ENCODE measurements at places on chromosomes 1 and 21.

DNA sequence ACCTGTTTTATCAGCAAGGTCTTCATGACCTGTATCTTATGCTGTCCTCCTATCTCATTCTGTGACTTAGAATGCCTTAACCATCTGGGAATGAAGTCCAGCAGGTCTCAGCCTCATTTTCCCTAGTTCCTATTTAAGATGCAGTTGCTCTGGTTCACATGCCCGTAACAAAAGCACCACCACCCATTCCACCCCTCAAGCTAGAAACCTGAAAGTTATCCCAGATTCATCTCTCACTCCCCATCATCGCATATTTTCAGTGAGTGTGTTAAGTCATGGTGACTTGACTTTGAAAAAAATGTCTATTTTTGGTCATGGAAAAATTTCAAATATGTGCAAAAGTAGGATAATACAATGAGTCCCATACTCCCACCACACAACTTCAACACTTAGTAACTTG lies 11.7 kb downstream of the HMGN2 start:
- no peak for DNase-seq

GRCh38 chr1:28512058-28512611 lies 6.3 kb downstream of the RCC1 start:
- DNase-seq: no peak

DNA sequence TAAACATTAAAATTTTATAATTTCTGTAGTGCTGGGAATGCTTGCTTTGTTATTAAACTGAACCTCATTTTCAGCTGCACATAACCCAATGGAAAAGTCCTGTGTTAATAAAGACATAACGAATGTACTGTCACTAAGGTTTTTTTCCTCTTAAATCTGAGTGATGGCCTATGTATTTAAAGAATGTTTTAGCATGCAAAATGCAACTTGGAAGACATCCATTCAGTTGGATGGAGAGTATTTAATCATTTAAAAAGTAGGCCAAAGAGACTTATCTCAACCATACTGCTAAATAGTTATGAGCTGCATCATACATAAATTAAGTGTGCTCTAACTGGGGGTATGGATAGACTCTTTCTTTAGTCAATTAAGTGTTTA lies 48.5 kb downstream of the RWDD3 start:
- no peak for DNase-seq

DNA sequence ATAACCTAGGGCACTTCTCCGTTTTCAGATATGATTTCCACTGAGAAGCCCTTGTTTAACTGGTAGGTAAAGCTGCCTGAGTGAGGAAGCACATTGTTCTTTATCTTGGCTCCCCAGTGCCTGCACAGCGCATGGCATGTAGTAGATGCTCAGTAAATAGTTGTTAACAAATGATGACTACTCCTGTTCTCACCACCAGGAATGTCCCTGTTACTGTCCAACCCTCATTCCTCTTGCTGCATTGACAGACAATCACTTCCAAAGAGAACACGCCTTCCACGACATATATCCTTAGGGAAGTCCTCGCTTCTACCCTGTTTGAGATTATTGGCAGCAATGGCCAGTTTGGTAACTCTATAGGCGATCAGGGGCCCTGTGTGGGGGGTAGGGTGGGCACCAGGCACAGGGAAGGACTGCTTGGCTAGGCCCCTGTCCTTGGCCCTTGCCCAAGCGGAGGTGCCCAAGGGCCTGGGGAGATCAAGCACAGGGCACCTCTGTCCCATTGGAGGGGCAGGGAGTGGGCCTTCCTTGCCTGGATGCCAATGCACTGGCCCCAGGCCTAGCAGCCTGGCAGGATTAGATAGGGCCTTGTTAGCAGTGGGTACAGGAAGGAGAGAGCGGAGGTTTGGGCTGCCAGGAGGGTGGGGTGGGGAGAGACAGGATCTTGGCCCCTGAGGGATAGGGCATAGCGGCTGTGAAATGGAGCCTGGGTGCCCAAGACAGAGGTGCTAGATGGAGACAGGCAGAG lies 10.2 kb downstream of the NES start:
- DNase-seq: no peak

- DNase-seq: no peak
Measured at GRCh38 chr1:207968521-207969009, 57.6 kb upstream of the CD34 start.

- DNase-seq: no peak
Measured at GRCh38 chr21:16082038-16082816, 352.4 kb downstream of the USP25 start.

GRCh38 chr1:58594546-58594945 lies 17.5 kb upstream of the TACSTD2 start:
- no peak for DNase-seq

- DNase-seq: no peak
Measured at GRCh38 chr1:119038363-119038762, 50.2 kb upstream of the TBX15 start.

DNA sequence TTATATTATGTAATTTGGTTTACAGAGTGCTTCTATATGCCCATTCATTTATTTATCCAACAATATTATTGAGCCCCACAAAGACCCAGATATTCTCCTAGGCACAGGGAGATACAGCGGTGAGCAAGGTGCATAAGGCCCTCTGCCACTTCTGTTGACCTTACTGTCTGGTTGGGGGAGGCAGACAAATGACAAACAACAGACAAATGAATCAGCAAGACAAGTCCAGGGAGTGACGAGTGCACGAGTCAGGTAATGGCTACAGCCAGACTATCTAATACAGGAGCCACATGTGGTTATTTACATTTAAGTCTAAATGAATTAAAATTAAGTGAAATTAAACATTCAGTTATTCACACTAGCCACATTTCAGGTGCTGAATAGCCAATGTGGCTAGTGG lies 22.0 kb upstream of the BCAR3 start:
- DNase-seq: no peak

- DNase-seq: no peak
Measured at GRCh38 chr1:48611841-48612240, 139.8 kb upstream of the SPATA6 start.

DNA sequence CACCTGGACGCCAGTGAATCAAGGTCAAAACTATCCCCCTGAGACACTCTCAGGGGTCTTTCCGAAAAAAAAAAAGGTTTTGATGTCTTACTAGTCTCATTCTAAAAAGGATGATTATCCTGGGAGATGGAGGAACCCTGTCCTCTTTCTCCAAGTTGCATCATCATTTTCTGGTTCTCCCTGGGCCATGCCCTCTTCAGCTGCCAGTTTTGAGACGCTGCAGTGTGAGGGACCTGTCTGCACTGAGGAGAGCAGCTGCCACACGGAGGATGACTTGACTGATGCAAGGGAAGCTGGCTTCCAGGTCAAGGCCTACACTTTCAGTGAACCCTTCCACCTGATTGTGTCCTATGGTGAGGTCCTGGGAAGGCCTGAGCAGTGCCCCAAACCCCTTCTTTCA lies 3.5 kb downstream of the FCRLA start:
- no peak for DNase-seq

DNA sequence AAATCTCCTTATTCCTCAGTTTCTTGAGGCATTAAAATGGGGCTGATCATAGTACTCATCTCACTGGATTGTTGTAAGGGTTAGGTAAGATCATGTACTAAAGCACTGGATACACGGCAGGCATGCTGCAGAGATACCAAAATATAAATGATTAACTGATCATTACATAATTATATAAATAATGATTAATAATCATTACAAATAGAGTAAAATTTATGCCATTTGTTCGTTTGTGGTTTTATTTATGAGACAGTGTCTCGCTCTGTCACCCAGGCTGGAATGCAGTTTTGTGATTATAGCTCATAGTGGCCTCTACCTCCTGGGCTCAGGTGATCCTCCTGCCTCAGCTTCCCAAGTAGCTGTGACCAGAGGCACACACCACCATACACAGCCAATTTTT lies 140.7 kb downstream of the HHAT start:
- no peak for DNase-seq

DNA sequence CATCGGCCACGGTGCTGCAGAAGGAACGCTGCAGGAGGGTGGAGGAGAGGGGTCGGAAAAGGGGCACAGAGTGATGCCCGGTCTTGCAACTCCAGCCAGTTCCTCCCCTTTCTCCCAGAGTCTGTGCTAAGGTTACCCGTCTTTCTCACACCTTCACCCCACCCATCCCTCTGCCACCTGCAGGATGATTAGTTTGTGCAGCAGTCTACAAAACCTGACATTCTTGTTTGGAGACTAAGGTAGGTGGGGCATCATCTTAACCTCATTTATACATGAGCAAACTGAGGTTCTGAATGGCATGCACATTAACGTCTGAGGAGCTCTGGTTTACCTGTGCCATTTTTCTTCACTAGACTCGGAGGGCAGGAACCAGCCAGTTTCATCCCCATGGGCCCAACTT lies 232.3 kb downstream of the GRIK3 start:
- DNase-seq: no peak

DNA sequence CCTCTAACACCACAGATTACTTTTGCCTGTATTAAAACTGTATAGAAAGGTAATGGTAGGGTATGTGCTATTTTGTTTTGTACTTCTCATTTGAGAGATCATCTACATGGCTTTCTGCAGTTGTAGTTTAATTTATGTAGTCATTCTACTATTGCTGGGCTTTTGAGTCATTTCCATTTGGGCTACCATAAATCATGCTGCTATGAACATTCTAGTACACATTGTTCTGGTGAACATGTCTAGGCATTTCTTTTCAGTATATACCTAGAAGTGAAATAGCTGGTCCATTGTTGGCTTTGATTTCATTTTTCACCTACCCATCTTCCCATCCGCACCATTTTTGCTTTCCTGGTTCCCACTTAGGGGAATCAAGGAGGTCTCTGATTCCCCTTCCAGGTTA lies 18.7 kb downstream of the EDN2 start:
- no peak for DNase-seq

GRCh38 chr1:157218671-157219070 lies 80.5 kb upstream of the ETV3 start:
- no peak for DNase-seq

DNA sequence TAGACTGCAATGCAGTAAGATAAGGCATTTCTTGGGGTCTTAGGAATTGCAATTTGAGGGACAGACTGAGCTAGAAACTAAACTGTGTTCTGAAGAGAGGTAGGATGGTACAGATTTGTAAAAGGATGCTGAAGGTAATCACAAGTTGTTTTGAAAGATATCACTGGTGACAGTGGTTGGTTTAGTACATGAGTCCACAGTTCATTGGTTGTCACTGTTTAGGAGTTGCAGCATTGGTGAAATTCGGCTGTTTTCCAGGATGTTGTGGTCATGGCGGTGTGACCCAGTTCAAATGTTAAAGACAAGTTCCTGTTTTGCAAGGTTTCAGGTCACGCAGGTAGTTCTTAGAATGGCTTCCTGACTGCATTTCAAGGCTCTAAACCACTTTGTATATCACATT lies 292.8 kb upstream of the B3GALT2 start:
- DNase-seq: no peak

GRCh38 chr1:208781391-208782045 lies 537.3 kb upstream of the PLXNA2 start:
- peak; percentile 83 for DNase-seq

GRCh38 chr1:147811273-147811672 lies 50.9 kb upstream of the GJA5 start:
- no peak for DNase-seq

GRCh38 chr1:245772325-245772724 lies 617.5 kb downstream of the KIF26B start:
- DNase-seq: no peak

GRCh38 chr1:17957588-17958267 lies 149.9 kb upstream of the IGSF21 start:
- DNase-seq: no peak

GRCh38 chr1:66764994-66765578 lies 12.8 kb downstream of the DYNLT5 start:
- DNase-seq: no peak

DNA sequence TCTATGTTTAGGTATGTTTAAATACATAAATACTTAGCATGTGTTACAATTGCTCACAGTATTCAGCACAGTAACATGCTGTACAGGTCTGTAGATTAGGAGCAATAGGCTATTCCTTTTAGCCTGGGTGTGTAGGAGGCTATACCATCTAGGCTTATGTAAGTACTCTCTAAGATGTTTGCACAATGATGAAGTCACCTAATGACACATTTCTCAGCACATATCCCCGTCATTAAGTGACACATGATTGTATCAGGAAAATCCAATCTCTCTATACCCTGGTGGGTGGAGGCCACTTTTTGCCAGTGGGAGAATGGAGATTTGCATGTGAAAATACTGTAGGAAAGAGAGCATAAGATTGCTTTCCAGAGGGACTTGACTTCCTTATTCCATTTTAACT lies 5.5 kb upstream of the TEDDM1 start:
- no peak for DNase-seq

DNA sequence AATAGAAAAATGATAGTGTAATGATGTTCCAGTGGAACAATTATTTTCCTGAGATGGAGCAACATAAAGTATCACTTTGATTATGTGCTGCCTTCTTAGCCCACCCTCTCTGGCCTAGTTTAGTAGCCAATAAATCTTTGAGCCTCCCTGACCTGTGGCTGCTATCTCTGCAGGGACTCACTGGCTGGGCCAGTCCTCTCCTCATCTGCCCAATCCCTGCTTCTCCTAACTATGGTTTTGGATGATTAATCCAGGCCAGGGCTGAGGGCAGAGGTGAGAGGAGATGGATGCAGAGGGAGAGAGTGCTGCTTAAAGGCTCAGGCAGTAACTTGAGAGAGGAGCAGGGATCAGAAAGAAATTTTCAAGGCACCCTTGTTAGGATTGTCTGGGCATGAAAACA lies 89.0 kb upstream of the CD34 start:
- DNase-seq: no peak

DNA sequence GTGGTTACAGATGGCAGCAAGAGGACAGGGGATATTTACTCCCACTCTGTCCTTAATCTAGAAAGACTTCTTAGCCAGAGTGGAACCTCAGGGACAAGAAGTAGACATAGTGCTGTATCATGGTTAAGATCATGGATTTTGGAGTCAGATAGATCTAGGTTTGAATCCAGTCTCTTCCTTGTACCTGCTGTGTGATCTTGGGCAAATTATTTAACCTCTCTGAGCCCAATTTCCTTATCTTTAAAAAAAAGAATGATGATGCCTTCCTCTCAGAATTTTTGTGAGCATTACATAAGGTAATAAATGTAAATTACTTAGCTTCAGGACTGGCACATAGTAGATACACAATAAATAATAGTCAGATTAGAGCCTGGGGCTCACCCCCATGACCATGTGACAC lies 78.4 kb downstream of the TAS1R2 start:
- no peak for DNase-seq

GRCh38 chr1:22257290-22258275 lies 114.7 kb upstream of the WNT4 start:
- no peak for DNase-seq

DNA sequence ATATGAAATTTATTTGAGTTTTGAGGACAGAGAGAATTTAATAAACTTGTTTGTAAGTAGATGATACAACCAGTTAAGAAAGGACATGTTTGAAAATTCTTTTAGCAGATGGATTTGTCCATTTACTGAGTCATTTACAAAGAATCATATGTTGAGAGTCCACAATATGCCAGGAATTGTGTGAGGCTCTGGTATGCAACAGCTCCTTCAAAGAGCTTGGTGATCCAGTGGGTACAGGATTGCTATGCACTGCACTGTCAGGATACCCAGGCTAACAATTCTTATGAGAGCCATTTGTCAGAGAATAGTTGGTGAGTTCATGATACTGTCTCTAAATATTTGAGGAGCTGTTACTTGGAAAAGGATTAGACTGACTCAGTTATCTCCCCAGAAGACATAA lies 11.0 kb downstream of the DNM3 start:
- no peak for DNase-seq

All from iPS DF 19.7 (cell line).